ENCODE measurements at places on chromosomes 2 and 18.

DNA sequence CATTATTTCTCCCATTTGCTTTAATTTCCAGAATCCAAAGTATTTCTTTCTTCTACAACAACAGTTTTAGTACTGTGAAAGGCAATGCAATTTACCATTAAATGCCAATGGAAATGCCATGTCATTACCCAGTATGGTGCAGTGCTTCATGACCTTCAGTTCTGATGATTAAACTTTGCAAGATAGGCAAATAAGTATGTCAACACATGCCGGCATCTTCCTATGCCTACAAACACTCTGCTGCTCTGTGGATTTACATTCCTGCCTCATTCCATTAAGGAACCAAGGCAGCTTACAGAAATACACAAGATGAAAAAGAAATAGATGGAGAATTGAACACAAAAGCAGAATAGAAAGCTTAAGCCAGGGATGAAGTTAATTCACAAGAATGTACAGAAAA is 52.7 kb upstream of the PROKR1 start:
- DNase-seq, result no peak

- no peak for DNase-seq
Observed at GRCh38 chr2:216680951-216681629, 14.3 kb downstream of the IGFBP5 start.

DNA sequence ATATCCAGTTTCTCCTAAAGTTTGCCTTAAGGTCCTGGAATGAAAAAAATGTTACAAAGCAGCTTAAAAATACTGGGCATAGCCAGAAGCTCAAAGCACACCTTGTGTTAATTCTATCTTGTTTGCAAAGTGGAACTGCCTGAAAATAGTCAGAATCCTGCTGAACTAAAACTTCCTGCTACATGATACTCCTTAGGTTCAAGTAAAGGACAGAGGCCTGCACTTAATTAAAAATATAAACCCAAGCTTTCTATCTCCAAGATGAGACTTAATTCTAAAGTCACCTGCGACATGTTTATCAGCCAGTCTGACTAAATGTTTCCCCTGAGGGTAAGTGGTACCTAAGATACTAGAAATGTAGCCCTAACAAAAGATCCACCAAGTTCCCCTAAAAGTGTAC is 103.4 kb downstream of the CHST9 start:
- no peak for DNase-seq

GRCh38 chr2:55408098-55408882 is 11.4 kb downstream of the CCDC88A start:
- no peak for DNase-seq

DNA sequence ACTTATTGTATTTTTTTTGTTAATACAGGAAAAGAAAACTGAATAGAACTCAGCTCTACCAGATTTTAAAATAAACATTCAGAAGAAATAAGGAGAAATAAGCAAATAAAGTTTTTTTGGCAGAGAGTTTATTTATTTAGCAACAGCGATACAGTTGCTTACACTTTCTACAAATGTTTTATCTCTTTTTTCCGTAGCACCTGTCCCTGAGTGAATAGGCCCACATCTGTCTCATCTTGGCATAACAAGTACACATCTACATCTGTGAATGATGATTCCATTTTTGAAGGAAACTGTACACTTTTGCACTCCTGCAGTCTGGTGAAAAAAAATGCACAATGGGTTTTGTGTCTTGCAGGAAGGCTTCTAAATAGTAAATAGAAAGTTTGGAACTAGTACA is 783.6 kb upstream of the ZEB2 start:
- DNase-seq, result no peak

DNA sequence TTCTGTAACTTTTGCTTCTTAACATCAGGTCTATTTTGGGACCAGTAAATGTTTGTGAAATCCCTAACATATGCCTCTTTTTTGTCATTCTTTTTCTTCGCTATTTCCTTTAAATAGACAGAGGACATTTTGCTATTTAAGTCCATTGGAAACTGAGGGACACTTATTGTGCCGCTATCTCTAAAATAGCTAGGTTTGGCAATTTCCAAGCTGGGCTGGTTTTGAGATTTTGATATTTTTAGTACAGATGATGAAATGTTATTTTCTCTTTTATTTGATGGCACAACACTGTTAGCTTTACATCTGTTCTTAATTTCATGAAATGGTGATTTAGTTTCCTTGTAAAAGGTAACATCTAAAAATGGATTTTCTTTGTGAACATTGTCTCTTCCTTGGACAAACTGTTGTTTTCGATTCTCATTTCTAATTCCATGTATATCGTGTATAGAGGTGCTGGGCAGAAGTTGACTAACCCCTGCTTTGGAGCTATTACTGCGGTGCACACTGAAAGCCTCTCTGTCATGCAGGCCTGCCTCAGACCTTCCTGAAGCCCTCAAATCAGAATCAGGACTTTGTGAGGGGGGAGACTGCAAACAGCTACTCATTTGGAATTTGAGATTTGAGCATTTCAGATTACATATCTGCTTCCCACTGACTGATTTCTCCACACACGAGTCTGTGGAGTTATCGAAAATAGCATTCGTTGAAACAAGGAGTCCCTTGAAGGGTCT is 594 bp downstream of the RAD51AP2 start:
- DNase-seq, result no peak

Measured in suppressor macrophage (primary cell).